ENCODE measurements at places on chromosomes 1 and 21. TPM values are rescaled to one million over a fixed set of nuclear protein-coding genes. Genes with fewer than 3 reads are reported as not detected.

Gene SRGAP2
- 70.2 TPM for total RNA-seq

DNA sequence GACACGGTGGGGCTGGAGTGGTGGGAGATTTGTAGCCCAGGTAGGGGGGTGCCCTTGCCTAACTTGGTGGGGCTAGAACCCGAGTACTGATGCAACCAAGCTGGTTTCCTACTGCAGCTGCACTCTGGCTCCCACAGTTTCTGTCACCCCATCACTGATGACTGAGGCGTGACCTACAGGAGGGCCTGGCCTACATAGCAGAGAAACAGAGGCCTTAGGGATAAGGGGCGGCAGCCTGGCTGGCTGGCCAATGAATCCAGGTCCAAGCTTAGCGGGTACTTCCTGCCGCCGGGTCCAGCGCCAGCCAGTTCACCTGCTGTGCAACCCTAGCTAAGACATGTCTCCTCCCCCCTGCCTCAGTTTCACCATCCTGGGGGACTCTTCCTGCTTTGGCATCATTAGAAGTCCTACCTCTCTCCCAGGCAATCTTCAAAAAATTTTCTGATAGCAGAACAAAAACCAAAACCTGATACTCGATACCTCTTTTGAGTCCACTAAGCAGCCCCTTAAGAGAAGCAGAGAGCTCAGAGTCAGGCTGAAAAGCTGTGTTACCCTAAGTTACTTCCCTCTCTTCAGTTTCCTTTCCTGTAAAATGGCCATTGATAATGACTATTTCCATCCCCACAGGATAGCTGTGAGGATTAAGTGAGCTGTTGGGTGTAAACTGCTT lies 27.3 kb upstream of the RNF19B start:
- no peak for DNase-seq
- H3K27me3 ChIP-seq = no peaks in the 10 kb centered on the region
- H3K4me3 ChIP-seq = no peak overlapping the region
- H3K36me3 ChIP-seq = no peaks in the 10 kb centered on the region
- H3K4me1 ChIP-seq = peaks cover 58% of the 10 kb centered on the region

DNA sequence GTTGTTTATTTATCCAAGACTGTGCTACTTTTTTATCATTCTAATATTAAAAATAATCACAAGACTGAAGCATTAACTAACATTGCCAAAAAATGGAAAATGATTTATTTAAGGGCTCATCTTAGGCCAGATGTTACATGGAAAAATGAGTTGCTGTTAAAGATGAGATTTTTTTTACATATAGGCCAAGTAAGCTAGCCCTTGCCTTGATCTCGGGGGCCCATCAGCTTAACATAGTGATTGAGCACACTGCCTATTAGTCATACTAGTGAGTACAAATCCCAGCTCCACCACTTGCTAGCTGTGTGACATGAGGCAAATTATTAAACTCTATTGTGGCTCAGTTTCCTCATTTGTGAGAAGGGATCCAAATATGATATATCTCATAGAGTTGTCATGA lies 275.9 kb upstream of the SNX7 start:
- DNase-seq = no peak
- no peak overlapping the region for H3K27ac ChIP-seq
- H3K36me3 ChIP-seq = no peaks in the 10 kb centered on the region
- H3K4me3 ChIP-seq = no peak overlapping the region
- H3K27me3 ChIP-seq = no peaks in the 10 kb centered on the region
- no peaks in the 10 kb centered on the region for H3K4me1 ChIP-seq

DNA sequence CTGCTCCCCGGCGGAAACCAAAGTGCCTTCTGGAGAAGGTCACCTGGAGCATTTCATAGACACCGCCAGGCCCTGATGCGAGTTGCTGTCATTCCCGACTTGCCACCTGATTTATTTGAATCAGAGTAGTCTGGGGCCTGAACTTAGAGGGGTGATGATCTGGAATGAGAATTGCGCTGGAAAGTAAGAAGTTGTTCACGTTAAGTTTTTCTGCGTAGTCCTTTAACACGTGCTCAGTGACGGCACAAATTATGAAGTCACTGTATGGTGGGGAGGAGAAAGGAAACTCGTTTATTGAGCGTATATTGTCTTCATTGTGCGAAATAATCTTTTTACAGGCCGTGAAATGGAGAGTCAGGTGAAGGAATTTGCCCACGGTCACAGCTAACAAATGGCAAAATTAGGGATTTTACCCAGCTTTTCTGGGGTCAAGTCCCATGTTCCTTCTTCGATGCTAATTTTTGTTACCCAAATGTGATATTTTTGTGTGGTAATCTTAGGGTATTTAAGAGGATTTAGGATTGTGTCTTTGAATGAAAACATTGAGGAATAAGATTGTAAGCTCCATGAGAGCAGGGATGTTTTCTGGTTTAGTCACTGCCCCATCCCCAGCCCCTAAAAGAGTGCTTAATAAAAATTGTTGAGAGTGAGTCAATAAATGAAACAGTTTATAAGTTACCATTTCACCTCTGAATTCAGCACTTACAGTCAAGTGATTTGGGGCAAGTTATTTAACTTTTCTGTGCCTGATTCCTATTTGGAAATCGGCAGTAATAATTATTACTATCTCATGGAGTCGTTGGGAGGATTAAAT lies 46.4 kb upstream of the NBL1 start:
- no peak for DNase-seq
- H3K4me3 ChIP-seq = peak overlapping the region; percentile 81
- no peaks in the 10 kb centered on the region for H3K27me3 ChIP-seq
- H3K4me1 ChIP-seq = peaks cover 43% of the 10 kb centered on the region

Gene SH2D5
- not detected for total RNA-seq

- no peaks in the 10 kb centered on the region for H3K4me1 ChIP-seq
- no peak for DNase-seq
- no peak overlapping the region for H3K27ac ChIP-seq
- H3K36me3 ChIP-seq = no peaks in the 10 kb centered on the region
- no peak overlapping the region for H3K4me3 ChIP-seq
Measured at GRCh38 chr21:39685991-39686390, 59.0 kb upstream of the IGSF5 start.

- H3K4me3 ChIP-seq = no peak overlapping the region
- peaks cover 39% of the 10 kb centered on the region for H3K4me1 ChIP-seq
- H3K36me3 ChIP-seq = no peaks in the 10 kb centered on the region
- no peak overlapping the region for H3K27ac ChIP-seq
Measured at GRCh38 chr1:205246351-205247119, 18.8 kb downstream of the TMCC2 start.

GRCh38 chr1:211595419-211595818 lies 16.5 kb upstream of the SLC30A1 start:
- no peak for DNase-seq
- peaks cover 14% of the 10 kb centered on the region for H3K4me1 ChIP-seq
- no peak overlapping the region for H3K4me3 ChIP-seq
- no peaks in the 10 kb centered on the region for H3K27me3 ChIP-seq
- no peaks in the 10 kb centered on the region for H3K36me3 ChIP-seq
- no peak overlapping the region for H3K27ac ChIP-seq

DNA sequence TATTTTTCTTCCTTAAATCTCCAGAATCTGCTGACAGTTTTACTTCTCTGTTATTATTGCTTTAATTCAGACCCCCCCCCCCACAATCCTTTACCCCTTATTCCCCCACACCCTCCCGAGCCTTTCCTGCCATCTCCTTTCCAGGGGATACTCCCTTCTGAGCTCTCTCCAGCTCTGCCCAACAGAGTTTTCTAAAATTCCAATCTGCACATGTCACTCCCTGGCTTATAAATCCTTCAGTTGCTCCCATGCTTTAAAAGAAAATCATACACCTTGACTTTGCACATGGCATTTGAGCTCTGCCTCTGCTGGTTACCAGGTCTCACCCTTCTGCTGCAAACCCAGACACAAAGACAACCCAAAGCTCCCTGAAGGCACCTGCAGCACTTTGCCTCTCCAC lies 11.7 kb upstream of the EPS8L3 start:
- no peaks in the 10 kb centered on the region for H3K36me3 ChIP-seq
- no peak for DNase-seq
- peaks cover 19% of the 10 kb centered on the region for H3K4me1 ChIP-seq
- no peaks in the 10 kb centered on the region for H3K27me3 ChIP-seq
- H3K4me3 ChIP-seq = no peak overlapping the region

DNA sequence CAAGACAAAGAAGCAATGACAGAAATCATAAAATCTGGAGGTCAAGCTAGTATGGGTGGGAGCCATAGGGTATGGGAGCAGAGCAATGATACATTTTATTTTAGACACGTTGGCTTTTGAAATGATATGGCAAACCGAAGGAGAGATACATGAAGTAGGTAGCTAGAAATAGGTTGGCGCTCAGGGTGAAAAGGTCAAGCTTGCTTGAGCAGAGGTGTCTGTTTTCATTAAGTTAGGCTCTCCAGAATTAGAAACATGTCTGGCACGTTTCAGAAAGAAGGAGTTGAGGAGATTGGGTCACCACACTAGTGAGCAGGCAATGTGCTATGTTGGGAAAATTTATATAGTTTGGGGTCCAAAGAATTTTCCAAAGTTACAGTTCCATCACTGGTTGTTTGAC lies 151.4 kb downstream of the AMY1C start:
- H3K36me3 ChIP-seq = no peaks in the 10 kb centered on the region
- no peak overlapping the region for H3K4me3 ChIP-seq
- no peaks in the 10 kb centered on the region for H3K4me1 ChIP-seq
- H3K27ac ChIP-seq = no peak overlapping the region

Gene CLCNKB
- 0.18 TPM for total RNA-seq

DNA sequence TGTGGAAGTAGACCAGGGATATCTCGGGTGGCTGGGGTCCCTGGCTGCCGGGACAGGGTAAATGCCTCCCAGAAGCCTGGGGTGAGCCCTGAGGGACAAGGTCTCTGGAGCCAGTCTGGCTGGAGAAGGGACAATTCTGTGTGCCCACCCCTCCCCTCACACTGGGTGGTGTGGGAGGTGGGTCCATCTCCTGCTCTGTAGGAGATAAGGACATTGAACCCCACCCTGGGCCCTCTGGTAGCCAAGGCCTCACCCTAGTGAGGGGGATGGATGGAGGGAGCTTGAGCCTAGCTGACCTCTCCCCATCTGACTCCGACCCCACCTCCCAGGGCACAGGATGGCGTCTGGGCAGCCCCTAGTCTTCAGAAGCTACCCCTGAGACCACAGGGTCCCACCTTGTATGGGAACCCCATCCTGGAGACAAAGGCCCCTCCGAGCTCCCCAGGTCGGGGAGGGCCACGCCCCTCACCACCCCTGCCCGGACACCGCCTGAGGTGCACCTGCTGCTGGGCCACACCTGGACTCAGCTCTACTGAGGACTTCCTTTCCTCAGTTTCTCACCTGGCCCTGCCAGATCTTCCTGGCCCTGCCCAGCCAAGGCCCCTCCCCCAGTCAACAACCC lies 4.3 kb downstream of the AGRN start:
- no peaks in the 10 kb centered on the region for H3K36me3 ChIP-seq
- peak overlapping the region; percentile 48 for H3K4me3 ChIP-seq
- no peaks in the 10 kb centered on the region for H3K27me3 ChIP-seq

DNA sequence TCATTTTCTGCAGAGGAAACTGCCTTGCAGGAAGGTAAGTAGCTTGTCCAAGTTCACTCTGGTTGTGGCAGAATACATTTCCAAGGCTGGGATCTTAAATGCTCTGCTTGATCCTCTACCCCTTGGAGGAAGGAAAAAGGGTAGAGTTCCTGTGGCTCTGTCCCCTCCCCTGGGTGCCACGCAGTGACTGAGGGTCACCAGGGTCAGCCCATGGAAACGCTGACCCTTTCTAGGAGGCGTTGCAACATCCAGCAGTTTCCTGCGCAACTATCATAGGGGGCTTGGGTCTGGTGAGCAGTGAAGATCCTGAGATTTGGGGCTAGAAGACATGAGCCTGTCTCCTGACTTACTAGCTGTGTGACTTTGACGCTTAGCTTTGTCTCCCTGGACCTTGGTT lies 29.4 kb upstream of the EPS8L3 start:
- no peaks in the 10 kb centered on the region for H3K36me3 ChIP-seq
- DNase-seq = peak; percentile 17
- no peaks in the 10 kb centered on the region for H3K27me3 ChIP-seq
- H3K4me1 ChIP-seq = peaks cover 78% of the 10 kb centered on the region

Gene CLCA1
- total RNA-seq = not detected

DNA sequence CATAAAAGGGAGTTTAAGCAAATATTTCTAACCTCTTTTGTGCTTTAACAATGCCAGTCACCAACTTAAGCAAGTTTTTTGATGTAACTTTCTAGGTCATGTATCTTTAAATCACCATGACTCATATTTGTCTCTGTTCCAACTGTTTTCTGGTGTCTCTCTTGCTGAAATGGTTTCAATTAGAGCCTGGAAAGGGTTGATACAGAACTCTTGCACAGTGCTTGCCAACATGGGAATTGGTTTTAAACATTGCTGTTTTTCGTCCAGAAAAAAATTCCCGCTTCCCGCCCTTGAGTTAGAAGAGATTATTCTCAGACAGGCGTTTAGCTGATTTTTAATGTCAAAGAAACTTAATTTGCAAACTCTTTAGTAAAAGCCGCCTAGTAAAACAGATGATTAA lies 46.4 kb upstream of the SLC22A15 start:
- no peak overlapping the region for H3K27ac ChIP-seq
- DNase-seq = no peak
- H3K27me3 ChIP-seq = no peaks in the 10 kb centered on the region

Gene AMY1C
- 35.3 TPM for total RNA-seq

DNA sequence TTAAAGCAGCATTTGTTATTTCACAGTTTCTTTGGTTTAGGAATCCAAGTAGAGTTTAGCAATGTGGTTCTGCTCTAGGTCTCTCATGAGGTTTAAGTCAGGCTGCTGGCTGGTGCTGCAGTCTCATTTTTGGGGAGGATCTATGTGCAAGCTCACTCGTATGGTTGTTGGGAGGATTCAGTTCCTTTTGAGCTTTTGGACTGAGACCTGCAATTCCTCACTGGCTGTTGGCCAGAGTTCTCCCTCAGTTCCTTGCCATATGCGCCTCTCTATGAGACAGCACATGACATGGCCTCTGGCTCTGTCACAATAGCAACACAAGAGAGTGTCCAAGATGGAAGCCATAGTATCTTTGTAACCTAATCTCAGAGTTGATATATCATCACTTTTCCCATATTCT lies 91.0 kb downstream of the OLFML2B start:
- DNase-seq = no peak
- H3K4me3 ChIP-seq = no peak overlapping the region
- no peaks in the 10 kb centered on the region for H3K36me3 ChIP-seq
- no peak overlapping the region for H3K27ac ChIP-seq
- H3K4me1 ChIP-seq = peaks cover 4% of the 10 kb centered on the region
- H3K27me3 ChIP-seq = no peaks in the 10 kb centered on the region

GRCh38 chr1:41493117-41493536 lies 8.6 kb upstream of the EDN2 start:
- H3K27me3 ChIP-seq = no peaks in the 10 kb centered on the region
- H3K36me3 ChIP-seq = no peaks in the 10 kb centered on the region
- H3K4me1 ChIP-seq = peaks cover 40% of the 10 kb centered on the region
- H3K4me3 ChIP-seq = no peak overlapping the region

- no peak overlapping the region for H3K27ac ChIP-seq
- no peaks in the 10 kb centered on the region for H3K4me1 ChIP-seq
- H3K4me3 ChIP-seq = no peak overlapping the region
Measured at GRCh38 chr1:222606757-222607156, 11.1 kb upstream of the MIA3 start.

GRCh38 chr1:213409971-213410370 lies 358.9 kb downstream of the RPS6KC1 start:
- H3K27me3 ChIP-seq = no peaks in the 10 kb centered on the region
- H3K36me3 ChIP-seq = no peaks in the 10 kb centered on the region
- no peak for DNase-seq
- H3K4me1 ChIP-seq = no peaks in the 10 kb centered on the region
- no peak overlapping the region for H3K4me3 ChIP-seq

Data from lower lobe of right lung (tissue), 2 donors.